ENCODE measurements at places on chromosomes 3 and 15.

GRCh38 chr3:11910971-11911531 lies 64.4 kb upstream of the TAMM41 start:
- DNase-seq, result no peak

GRCh38 chr3:71994906-71995305 lies 210.0 kb upstream of the PROK2 start:
- DNase-seq, result no peak

- DNase-seq, result peak; percentile 4
Measured at GRCh38 chr15:49145651-49146609, 9.5 kb downstream of the COPS2 start.

DNA sequence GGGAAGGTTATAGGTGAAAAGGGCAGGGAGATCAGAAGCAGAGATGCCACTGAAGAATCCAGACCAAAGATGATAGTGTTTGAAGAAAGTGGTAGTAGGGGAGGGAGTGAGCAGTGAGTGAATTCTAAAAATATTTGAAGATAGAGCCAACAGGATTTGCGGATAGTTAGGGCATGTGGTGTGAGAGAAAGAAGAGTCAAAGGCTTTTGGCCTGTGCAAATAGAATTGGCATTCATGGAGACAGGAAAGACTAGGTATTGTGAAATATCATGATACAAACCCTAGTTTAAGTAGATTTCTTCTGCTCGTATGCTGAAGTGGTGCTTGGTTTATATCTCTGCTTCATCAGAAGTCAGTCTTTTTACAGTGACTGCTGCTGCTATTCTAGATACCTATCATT lies 224.2 kb upstream of the CFAP20DC start:
- no peak for DNase-seq

GRCh38 chr3:130759692-130760338 lies 13.2 kb upstream of the PIK3R4 start:
- DNase-seq, result peak; percentile 52

- no peak for DNase-seq
Measured at GRCh38 chr15:25095179-25095578, 140.4 kb downstream of the SNRPN start.

DNA sequence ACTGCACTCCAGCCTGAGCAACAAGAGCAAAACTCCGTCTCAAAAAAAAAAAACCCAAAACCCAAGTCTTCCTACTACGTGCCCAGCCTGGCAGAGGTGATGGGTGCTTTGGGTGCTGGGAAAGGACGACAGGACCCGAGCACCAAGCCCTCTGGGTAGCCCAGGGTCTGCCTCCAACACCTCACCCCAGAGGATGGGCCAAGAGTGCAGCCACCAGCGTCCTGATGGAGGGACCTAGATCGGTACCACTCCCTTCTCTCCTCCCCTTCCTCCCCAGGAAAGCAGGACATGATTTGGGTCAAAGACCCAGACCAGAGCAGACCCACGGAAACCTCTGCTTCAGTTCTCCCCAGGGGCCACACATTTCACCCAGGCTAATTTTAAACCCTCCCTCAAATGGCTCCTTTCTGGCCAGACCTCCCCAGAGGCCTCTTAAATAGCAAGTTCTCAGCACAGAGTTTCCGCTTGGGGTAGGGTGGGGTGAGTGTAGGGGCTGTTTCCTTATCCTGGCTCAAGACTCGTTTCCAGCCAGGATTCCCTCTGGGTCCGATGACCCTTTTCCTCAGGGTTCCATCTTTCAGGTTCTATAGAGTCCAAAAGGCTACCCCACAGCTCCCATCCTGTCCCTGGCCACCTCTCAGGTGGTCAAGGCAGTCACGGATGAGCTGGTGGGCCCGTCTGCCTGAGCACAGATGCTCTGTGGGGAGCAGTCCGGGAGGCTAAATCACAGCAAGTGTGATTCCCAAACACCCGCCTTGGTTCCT lies 20.5 kb downstream of the RBPMS2 start:
- DNase-seq, result no peak

- no peak for DNase-seq
Measured at GRCh38 chr3:29940759-29941323, 660.0 kb downstream of the RBMS3 start.

DNA sequence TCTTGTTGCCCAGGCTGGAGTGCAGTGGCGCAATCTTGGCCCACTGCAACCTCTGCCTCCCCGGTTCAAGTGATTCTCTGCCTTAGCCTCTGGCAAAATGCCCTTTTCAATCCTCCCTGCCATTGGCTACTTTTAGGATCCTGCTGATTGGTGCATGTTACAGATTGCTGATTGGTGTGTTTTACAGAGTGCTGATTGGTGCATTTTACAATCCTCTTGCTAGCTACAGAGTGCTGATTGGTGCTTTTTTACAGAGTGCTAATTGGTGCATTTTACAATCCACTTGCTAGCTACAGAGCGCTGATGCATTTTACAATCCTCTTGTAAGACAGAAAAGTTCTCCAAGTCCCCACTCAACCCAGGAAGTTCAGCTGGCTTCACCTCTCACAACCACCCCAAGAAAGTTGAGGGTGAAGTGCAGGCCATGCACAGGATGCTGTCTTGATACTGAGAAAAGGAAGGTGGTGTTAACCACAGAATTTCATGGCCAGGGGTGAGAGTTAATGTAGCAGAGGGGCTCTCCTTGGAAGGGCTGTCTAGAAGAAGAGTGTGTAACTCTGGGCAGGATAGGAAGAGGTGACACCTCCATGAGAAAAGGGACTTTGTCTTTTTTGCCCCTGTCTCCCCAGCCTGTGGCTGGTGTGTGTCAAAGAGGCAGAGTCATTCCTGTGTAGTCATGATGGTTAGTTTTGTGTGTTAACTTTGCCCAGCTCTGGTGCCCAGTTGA lies 145.9 kb downstream of the APBA2 start:
- DNase-seq, result no peak

- DNase-seq, result no peak
Measured at GRCh38 chr3:14549256-14549919, 9.2 kb upstream of the GRIP2 start.

GRCh38 chr3:132090921-132091320 lies 56.1 kb upstream of the CPNE4 start:
- no peak for DNase-seq

DNA sequence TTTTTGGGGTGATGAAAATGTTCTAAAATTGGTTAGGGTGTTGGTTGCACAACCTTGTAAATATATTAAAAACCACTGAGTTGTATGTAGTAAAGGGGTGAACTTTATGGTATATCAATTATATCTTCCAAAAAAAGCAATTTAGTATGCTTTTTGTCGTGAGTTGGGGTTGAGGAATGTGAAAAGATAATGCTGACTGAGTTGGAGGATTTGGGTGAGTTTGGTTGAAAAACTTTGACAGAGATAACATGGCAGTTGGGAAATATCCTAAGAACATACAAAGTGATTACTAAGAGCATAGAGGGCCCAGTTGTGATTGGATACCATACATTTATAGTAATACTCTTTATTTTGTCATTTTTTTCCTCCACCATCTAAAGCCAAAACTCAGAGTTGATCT lies 33.6 kb downstream of the HMG20A start:
- DNase-seq, result no peak

- no peak for DNase-seq
Measured at GRCh38 chr15:65576664-65577063, 34.3 kb downstream of the INTS14 start.
